Osteocyte (in vitro differentiated cells): ENCODE measurements at places on chromosomes 1 and 21. TPM values are rescaled to one million over a fixed set of nuclear protein-coding genes. Genes with fewer than 3 reads are reported as not detected.

Gene TMEM82
- total RNA-seq, result not detected in 2 replicates

Gene MAB21L3
- not detected in 2 replicates for total RNA-seq

Gene TAS1R1
- total RNA-seq, result not detected in 2 replicates

DNA sequence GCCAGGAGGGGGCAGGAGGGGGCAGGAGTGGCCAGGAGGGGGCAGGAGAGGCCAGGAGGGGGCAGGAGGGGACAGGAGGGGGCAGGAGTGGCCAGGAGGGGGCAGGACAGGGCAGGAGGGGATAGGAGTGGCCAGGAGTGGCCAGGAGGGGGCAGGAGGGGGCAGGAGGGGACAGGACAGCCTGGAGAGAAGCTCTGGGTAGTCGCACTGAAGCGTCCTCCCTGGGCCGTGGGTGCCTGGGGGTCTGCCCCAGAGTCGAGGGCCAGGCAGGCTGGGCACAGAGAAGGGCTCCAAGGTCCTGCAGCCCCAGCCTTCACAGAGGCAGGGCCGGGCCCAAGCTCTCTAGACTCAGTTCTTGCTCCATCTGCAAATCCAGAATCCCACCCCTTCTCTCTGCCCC, 22.9 kb downstream of the MEGF6 start:
- peaks cover 15% of the 10 kb centered on the region for H3K4me1 ChIP-seq
- H3K27ac ChIP-seq, result no peak overlapping the region
- no peaks in the 10 kb centered on the region for H3K27me3 ChIP-seq
- no peaks in the 10 kb centered on the region for H3K36me3 ChIP-seq
- no peak overlapping the region for H3K4me3 ChIP-seq

DNA sequence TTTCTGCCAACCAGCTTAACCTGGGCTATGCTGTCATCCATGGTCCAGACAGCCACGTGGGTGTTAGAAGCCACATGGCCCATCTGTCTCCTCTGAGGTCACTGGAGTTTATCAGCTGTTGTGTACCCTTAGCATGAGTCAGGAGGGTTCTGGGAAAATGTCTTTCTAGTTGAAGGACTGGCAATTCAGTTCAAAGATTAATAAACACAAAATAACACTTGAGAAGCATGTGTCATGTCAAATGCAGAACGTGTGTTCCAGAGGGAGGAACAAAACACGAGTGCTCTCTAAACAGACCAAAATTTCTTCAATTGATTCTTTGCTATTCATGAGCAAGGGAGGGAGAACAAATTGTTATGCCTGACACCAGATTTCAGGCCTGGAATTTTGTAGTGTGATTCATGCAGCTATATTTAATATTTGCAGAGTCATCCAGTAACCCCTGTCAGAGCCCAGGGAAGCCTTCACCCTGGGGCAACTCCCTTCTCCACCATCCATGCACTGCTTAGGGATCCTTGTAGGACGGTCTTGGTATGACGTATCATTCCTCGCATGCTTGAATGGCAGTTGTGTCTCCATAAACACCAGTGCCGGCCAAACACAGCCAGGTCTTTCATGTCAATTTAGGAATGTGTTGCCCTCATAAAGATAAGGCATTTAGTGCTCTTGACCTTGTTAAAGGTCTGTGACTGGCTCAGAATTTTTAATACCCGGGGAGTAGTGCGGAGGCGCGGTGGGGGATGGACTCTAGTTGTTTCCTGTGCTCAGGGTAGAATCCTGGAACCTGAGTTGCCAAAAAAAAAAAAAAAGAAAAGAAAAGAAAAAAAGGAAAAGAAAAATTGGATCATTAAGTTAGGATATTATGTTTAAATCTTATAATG, 27.7 kb upstream of the DYRK1A start:
- no peaks in the 10 kb centered on the region for H3K36me3 ChIP-seq
- peak overlapping the region; percentile 98 for H3K27ac ChIP-seq
- DNase-seq, result peak; percentile 89
- H3K27me3 ChIP-seq, result no peaks in the 10 kb centered on the region
- H3K4me3 ChIP-seq, result peak overlapping the region; percentile 67

GRCh38 chr1:84254703-84255238, 46.7 kb upstream of the SAMD13 start:
- no peaks in the 10 kb centered on the region for H3K36me3 ChIP-seq
- H3K4me3 ChIP-seq, result no peak overlapping the region
- no peak for DNase-seq
- no peaks in the 10 kb centered on the region for H3K27me3 ChIP-seq
- H3K4me1 ChIP-seq, result peaks cover 10% of the 10 kb centered on the region

DNA sequence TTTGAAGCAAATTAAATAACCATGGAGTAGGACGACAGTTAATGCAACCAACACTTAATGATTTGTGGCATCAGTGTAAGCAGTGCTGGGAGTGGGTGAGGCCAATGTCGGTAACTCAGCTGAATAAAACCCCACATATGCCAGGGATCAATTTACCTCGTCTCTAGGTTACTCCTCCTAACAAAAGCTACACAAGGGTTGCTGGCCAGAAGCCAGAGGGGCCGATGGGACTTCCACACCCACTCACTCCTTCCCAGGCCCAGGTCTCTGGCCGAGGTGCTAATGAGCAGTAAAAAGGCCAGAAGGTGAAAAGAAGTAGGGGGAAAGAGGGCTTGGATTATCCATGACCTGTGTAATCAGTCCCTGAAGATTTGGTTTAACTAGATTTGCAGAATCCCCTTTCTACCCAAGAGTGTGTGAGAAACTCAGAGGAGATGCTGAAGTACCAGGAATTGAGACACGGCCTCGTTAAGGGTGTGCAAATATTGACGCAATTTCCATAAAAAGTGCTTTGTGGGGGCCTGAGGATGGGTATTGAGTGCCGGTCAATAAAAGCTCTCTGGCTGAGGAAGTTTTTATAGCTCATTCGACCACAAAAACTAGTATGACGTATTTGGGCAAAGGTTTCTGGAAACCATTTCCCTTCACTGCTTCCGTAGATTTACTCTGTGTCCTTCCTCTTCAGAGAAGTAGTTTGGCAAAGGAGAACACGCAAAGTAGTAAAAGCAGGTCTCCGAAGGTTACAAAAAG, 145.5 kb downstream of the TBX15 start:
- no peak overlapping the region for H3K27ac ChIP-seq
- H3K4me3 ChIP-seq, result no peak overlapping the region
- H3K27me3 ChIP-seq, result no peaks in the 10 kb centered on the region
- DNase-seq, result no peak
- H3K36me3 ChIP-seq, result no peaks in the 10 kb centered on the region

DNA sequence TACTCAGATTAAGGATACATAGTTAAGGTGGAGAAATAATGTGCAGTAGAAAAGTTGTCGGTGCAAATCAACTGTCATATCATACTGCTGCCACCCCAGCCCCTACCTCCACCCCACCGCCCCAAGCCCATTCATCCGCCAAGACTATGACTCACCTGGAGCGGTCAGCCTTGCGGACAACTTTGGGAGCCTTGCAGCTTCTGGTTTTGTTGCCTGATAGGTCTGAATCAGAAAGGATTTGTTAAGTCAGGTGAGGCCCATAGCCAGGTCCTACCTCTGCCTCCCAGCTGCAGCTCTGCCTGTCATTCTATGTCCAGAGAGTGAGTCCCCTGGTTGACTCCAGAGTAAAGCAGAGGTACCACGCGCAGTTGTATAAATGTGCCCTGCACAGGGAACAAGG, 12.6 kb downstream of the C1orf162 start:
- no peak for DNase-seq
- no peak overlapping the region for H3K4me3 ChIP-seq
- peaks cover 12% of the 10 kb centered on the region for H3K4me1 ChIP-seq
- H3K27ac ChIP-seq, result no peak overlapping the region

DNA sequence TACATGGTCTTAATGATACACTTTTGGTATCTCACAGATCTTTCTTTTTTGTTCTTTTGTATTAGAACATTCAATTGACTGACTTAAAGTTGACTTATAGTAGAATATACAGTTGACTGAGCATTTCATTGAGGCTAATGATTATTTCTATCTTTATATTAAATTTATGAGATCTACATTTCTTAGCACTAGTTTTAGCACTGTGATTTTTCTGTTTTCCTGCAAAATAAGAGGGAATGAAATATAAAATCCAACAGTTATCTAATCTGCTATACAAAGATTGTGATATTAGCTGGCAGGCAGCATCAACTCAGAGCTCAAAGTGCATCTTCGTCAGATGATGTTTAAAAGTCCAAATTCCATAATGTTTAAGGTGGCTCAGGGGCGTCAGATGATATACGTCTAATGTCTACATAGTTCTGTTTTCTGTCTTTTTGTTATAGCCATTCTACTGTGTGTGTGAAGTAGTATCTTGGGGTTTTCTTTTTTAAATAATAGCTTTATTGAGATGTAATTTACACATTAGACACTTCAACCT, 85.4 kb downstream of the ATG4C start:
- H3K4me1 ChIP-seq, result peaks cover 2% of the 10 kb centered on the region
- H3K27me3 ChIP-seq, result no peaks in the 10 kb centered on the region
- DNase-seq, result no peak
- H3K27ac ChIP-seq, result no peak overlapping the region

DNA sequence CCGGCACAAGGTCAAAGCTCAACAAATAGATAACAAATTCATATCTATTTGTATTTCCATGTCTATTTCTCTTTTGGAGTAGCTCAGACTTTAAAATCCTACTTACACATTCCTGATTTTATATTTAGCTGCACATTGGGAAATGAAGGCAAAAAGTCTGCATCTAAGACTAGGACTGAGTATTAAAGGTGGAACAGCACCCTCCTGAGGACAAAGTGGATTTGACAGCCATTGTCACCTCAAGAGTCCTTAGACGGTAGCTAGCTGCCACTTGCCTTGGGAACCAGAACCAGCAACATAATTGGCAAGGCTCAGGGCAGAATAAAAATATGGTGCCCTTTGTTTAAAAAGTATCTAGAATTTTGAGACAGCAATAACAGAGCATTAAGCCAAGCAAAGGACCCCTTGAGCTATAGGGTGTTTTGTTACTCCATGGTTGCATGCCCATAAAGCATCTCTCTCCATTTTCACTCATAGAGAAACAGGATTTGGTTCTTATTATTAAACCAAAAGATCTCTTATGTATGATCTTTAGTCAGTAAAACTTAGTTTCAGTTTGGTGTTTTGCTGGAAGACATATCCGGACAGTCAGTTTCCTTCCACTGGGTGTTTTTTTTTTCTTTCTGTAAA, 30.0 kb upstream of the SGIP1 start:
- no peak overlapping the region for H3K4me3 ChIP-seq
- H3K36me3 ChIP-seq, result no peaks in the 10 kb centered on the region
- DNase-seq, result no peak
- H3K27ac ChIP-seq, result no peak overlapping the region
- H3K4me1 ChIP-seq, result peaks cover 49% of the 10 kb centered on the region

DNA sequence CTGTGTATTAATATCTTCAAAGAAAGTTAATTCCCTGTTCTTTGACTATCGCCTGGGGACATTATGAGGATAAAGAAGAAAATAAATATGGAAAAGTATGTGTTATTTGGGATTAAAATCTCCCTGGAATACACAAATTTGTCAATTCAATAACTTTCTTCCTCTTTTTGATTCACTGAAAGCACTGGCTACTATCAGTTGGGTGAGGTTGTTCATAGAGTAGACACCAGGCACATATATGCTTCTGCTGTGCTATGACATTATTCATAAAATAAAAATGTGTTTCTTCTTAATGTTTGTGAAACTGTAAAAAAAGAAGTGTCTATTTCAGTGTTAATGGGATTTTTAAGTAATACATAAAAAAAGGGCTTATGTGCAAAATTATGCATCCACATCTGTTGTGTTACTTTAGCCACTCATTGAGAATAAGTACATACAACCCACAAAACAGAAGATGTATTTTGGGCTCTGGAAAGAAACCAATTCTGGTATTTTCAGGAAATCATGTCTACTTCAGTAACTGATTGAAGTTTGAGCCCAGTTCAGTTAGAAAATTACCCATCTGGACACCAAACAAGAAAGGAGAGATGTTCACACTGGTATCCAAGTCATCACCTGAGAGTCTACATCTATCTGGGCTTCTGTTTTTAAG, 169.4 kb downstream of the GABPA start:
- H3K27me3 ChIP-seq, result no peaks in the 10 kb centered on the region
- H3K27ac ChIP-seq, result peak overlapping the region; percentile 27
- no peak overlapping the region for H3K4me3 ChIP-seq
- H3K36me3 ChIP-seq, result peaks cover 47% of the 10 kb centered on the region
- no peak for DNase-seq
- no peaks in the 10 kb centered on the region for H3K4me1 ChIP-seq

DNA sequence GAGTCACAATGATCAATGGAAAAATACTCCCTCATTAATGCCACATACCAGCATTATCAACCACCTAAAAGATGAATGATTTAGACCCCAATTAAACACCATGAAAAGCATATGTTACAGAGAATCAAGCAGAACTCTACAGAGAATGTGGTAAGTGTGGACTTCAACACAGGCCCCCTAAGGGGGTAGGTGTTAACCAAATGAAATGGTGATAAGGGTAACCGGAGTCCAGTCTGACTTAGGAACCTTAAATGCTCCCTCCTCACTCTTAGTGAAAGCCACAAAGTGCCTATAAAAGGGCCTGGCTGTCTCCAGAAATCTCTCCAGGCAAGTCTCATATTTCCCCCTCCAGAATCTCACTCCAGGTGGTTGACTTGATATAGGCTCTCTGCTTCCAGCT, 149.2 kb upstream of the FOXD3 start:
- no peak overlapping the region for H3K4me3 ChIP-seq
- H3K27me3 ChIP-seq, result peaks cover 33% of the 10 kb centered on the region
- no peak overlapping the region for H3K27ac ChIP-seq
- H3K4me1 ChIP-seq, result no peaks in the 10 kb centered on the region

- no peaks in the 10 kb centered on the region for H3K27me3 ChIP-seq
- H3K36me3 ChIP-seq, result no peaks in the 10 kb centered on the region
Measured at GRCh38 chr1:30304080-30304479, 419.3 kb downstream of the MATN1 start.

- H3K4me1 ChIP-seq, result no peaks in the 10 kb centered on the region
- no peak overlapping the region for H3K27ac ChIP-seq
- no peaks in the 10 kb centered on the region for H3K27me3 ChIP-seq
- no peak for DNase-seq
Measured at GRCh38 chr21:29368906-29369305, 70.2 kb downstream of the BACH1 start.

DNA sequence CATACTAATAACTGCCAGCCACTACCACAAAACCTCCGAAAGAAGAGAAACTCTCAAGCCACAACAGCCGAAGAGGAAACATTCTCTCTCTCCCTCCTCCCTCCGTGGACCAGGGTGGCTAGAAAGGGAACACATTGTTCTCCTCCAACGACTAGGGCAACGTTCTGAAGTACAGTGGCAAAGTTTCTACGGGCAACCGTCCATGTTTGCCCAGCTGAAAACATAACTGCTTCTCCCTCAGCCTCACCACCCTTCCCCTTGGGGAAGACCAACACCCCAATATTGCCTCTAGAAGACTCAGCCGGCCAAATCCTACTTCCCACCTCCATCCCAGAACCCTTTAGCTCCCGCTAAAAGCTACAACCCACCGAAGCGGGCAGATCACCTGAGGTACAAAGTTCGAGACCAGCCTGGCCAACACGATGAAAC, 2.0 kb downstream of the GLUL start:
- H3K36me3 ChIP-seq, result peaks cover 47% of the 10 kb centered on the region
- peaks cover 26% of the 10 kb centered on the region for H3K4me1 ChIP-seq
- no peak for DNase-seq
- H3K4me3 ChIP-seq, result peak overlapping the region; percentile 96
